ENCODE measurements at places on chromosomes 11 and 22.

DNA sequence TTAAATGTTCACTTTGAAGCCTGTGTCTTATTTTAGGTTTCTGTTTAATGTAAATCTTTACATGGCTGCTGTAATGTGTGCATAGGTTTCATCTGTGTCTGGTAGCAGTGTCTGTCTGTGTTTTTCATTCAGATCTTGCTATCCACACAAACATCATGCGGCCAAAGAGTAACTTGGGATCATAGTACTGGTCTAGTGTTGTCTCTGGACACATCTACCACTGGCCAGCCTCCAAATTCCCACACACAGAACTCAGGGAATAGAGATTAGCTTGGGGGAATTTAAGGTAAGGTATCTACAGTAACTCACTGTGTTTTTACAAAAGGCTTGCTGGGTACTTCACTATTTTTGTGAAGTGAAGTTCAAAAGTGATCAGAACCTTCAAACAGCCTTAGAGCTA is 32.1 kb upstream of the ZNF143 start:
- DNase-seq = no peak

GRCh38 chr22:31160328-31160978 is 471 bp downstream of the RNF185 start:
- DNase-seq = no peak

DNA sequence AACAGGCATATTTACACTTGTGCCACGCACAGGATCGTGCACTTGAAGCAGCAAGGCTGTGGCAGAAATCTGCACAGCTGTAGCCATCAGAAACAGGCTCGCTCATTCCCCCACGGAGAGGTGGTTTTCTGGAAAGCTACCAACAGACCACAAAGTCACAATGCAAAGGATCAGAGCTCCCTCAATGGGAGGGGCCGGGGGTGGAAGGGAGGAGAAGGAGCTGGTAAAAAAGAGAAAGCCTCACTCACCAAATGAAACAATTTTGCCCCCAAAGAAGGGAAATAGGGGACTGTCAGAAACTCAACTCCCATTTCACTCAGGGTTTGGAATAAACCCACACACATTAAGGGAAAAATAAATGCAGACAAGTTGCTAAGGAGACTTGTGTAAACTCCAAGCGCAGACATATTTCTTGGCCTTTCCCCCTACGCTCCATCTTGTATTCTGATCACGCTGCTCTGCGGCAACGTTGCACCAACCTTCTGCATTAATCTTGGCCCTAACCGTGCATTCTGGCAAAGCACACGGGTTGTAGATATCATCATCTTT is 43.2 kb upstream of the BLID start:
- no peak for DNase-seq

DNA sequence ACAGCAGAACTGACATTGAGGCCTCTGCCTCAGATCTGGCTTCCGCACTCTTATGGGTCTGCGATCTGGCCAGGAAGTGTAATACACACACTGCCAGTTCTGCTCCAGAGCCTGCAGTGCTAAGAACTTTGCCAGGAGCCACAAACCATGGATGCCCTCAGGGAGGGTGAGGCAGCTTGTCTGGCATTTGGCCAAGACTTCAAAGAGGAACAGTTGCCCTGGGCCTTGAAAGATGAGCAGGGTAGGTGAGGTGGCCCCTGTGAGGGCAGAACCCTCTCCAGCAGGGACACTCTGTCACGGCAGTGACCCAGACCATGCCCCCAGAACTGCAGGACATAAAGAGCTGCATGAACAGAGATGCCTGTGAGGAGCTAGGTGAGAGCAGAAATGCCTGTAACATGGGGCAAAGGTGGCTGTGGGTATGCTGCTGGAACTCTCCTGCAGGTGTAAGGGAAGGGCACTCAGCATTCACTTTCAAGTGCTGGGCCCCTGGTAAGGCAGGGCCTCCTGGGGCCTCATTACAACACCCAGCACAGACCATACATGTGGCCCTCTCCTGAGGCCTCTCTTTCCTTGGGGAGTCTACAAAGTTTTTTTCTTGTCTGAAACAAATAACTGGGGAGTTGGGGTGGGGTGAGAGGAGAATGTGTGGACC is 47.3 kb downstream of the NEU3 start:
- DNase-seq = peak; percentile 62

DNA sequence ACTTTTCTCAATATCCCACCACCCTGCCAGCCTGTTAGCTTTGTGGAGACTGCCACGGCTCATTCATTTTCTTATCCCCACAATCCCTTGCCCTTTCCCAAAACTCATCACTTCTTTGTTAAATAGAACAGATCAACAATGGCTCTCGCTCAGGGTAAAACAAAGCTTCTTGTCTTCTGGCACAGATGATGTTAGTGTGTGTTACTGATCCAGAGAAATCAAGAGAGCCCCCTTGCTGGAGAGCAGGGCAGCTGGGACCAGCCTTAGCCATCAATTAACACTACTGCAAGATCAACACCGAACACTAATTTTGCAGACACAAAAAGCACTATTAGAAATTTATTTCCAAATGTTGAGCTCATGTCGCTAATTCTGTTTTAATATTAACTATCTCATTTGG is 420.9 kb downstream of the TENM4 start:
- no peak for DNase-seq

DNA sequence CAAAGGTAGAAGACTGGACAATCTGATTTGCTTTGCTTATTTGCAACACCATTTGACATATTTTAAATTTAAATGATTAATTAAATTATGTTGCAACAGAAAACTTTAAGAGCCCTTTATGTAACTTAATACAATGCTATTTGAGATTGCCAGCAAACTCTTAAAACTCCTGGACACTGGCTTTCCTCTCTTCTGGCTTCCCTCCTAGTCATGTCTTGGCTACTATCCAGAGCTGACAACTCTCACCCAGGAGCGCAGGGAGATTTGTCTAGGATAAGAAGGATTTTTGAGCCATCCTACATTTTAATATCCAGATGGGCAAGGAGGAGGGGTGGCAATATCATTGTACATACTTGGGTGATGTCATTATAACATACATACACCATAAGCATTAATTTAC is 134.3 kb downstream of the ELP4 start:
- no peak for DNase-seq

Measured in PC-9 (cell line).